H9 (cell line): ENCODE measurements at places on chromosomes 7 and 10. TPM values are rescaled to one million over a fixed set of nuclear protein-coding genes. Genes with fewer than 3 reads are reported as not detected.

RNLS gene
- total RNA-seq = 7.3 and 7.5 TPM in 2 replicates

PNLIP gene
- total RNA-seq = not detected in 2 replicates

ELN gene
- 0.37 and 0.55 TPM in 2 replicates for total RNA-seq

ZCWPW1 gene
- 1.1 and 1.3 TPM in 2 replicates for total RNA-seq

ASAH2 gene
- total RNA-seq = 4.6 and 5.9 TPM in 2 replicates

SLC26A3 gene
- total RNA-seq = not detected in 2 replicates

GRCh38 chr7:126449611-126450268, 803.0 kb downstream of the GRM8 start:
- H3K4me3 ChIP-seq = no peak overlapping the region
- no peak for DNase-seq
- H3K27me3 ChIP-seq = 0 out of 2 replicates have a peak, but pooled peaks cover 2% of the 10 kb centered on the region
- H3K27ac ChIP-seq = no peak overlapping the region

DNA sequence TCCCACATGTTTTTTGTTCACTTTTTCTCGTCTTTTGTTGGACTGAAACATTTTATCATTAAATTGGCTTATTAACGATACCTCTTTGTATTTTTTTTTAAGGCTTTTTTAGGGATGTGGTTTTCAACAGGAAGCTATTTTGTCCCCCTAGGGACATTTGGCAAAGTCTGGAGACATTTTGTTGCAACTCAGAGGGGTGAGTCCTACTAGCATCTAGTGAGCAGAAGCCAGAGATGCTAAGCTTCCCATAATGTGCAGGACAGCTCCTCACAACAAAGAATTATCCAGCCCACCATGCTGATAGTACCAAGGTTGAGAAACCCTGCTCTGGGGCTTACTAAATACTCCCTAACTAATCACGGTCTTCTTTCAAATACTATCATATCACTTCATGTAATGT, 63.2 kb downstream of the ATE1 start:
- no peak overlapping the region for H3K4me3 ChIP-seq
- no peak for DNase-seq
- H3K36me3 ChIP-seq = peaks cover 31% of the 10 kb centered on the region
- no peak overlapping the region for H3K27ac ChIP-seq
- H3K4me1 ChIP-seq = no peaks in the 10 kb centered on the region

DNA sequence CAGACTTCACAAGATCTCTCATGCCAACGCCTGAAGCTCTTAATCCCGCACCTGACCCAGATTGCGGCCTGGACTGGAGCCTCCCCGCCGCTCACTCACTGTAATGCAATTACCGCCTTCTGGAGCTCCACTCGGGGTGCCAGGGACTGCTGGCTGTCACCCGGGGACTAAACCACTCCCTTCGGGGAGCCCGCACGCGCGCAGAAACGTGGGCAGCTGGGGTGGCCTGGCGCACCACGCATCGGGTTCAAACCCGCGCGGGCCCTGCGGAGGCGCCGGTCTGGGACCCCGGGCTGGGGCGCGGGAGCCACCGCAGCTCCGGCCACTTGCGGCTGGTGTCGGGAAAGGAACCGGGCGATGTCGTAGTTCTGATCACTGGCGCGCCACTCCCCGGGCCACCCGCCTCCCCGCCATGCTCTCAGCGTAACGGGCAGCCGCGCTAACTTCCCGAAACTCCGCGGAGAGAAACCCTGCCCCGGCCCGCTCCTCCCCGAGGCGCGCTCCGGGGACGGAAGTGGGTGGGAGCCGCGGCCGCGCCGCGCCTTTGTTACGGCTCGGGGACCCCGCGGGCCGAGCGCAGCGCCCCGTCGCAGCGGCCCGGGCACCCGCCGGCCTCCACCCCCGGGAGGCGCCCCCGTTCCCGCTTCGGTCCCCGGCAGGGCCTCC, 100.3 kb upstream of the SVIL start:
- peaks cover 2% of the 10 kb centered on the region; the same call in 2 of the 3 replicates for H3K36me3 ChIP-seq
- no peak overlapping the region for H3K27ac ChIP-seq
- no peaks in the 10 kb centered on the region; the same call in 1 of the 2 replicates for H3K4me1 ChIP-seq
- H3K27me3 ChIP-seq = peaks cover 13% of the 10 kb centered on the region; the same call in 1 of the 2 replicates
- DNase-seq = peak; percentile 42
- peak overlapping the region; percentile 84 for H3K4me3 ChIP-seq

- no peak for DNase-seq
- H3K36me3 ChIP-seq = peaks cover 6% of the 10 kb centered on the region; the same call in 1 of the 2 replicates
- H3K4me1 ChIP-seq = no peaks in the 10 kb centered on the region
Observed at GRCh38 chr7:68147614-68148238, 1151.1 kb downstream of the TYW1 start.

- peaks cover 7% of the 10 kb centered on the region for H3K36me3 ChIP-seq
- no peak overlapping the region for H3K4me3 ChIP-seq
- no peaks in the 10 kb centered on the region for H3K27me3 ChIP-seq
- H3K27ac ChIP-seq = no peak overlapping the region
Observed at GRCh38 chr7:100545360-100546128, 6.5 kb downstream of the AGFG2 start.

GRCh38 chr10:73522263-73522662, 26.4 kb upstream of the PPP3CB start:
- no peaks in the 10 kb centered on the region for H3K4me1 ChIP-seq
- no peak overlapping the region for H3K4me3 ChIP-seq

DNA sequence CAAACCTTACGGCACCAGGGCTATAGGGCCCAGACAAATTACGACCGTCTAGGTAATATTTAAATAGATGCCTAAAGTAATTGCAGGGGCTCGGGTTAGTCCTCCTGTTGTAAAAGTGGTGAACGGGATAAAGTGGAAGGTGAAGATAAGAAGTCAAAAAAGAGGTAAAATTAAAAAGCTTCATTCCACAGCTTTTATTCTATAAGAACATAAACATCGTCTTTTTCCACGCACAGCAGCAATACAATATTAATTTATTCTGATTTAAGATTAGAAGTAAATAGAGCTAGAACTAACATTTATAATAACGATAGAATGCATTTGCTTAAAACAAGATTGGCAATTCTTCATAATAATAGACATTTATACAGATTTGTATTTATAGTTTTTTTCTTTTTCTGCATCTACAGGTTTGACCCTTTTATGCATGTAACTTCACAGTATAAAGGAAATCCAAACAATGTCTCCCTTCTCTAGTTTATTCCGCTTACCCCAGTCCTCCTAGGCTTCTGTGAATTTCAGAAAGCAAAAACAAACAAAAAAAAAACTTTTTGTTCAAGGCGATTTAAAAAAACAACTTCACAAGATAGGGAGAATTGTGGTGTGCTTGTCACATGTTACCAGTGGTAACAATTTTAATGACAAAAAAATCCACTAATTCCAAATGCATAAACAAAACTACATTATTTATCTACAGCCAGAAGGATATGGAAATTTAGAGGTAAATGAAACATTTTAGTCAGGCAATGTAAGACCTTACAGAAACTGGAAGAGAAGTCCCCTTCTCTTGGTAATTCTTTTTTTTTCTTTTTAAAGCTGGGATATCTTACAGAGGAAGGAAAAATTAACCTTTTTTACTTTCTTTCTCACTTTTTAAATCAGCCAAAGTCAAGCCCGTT, 3.4 kb downstream of the HOXA10 start:
- no peaks in the 10 kb centered on the region for H3K4me1 ChIP-seq
- no peak overlapping the region for H3K27ac ChIP-seq
- peaks cover 97% of the 10 kb centered on the region for H3K27me3 ChIP-seq
- no peak overlapping the region for H3K4me3 ChIP-seq
- DNase-seq = no peak

DNA sequence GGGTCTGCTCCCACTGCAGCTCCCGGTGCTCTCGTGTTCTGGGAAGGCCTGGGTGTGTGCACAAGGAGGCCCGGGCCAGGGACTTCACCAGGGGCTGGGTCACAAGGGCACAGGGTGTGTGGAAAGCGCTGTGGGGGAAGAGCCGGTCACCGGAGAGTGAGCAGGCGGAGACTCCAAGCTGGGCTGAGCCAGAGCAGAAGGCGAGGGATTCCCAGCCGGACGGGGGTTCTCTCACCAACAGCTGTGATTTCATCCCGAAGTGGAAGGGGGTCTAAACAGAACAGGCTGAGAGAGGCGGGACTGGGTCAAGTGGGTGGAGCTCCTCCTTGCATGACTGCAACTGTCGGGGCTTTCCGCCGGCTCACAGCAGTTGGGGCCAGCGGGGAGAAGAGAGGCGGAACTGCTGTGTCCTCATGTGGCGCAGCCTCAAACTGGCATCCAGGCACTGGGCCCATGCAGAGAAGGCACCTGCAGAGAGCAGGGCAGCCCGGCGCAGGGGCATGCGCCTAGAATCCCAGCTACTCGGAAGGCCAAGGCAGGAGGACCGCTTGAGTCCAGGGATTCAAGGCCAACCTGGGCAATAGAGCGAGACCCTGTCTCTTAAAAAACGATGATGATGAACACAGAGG, 7.6 kb upstream of the ORAI2 start:
- no peak overlapping the region for H3K4me3 ChIP-seq
- peak; percentile 54 for DNase-seq
- H3K27ac ChIP-seq = no peak overlapping the region

DNA sequence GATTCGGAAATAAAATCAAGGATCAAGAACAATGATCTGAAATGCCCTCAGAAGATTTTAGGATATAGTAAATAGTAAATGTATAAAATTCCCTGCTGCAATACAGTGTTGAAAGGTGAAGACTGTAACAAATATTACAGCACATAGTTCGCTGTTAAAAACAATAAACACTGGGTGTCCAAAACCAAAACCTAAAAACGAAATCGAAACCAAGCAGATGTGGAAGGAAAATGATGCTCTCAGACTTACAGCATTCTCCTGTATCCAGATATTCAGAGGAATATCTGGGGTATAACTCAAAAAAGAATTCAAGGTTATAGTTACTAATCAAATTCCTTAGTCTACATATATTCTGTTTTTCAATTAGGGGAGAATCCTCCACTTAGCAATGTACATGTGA, 708.1 kb upstream of the PCDH15 start:
- H3K27ac ChIP-seq = no peak overlapping the region
- H3K4me3 ChIP-seq = no peak overlapping the region
- no peaks in the 10 kb centered on the region for H3K36me3 ChIP-seq
- no peak for DNase-seq
- H3K4me1 ChIP-seq = no peaks in the 10 kb centered on the region
- H3K27me3 ChIP-seq = no peaks in the 10 kb centered on the region

GRCh38 chr10:2387261-2387660, 649.9 kb upstream of the ADARB2 start:
- no peak for DNase-seq
- H3K4me3 ChIP-seq = no peak overlapping the region
- H3K27me3 ChIP-seq = no peaks in the 10 kb centered on the region; the same call in 1 of the 2 replicates
- H3K4me1 ChIP-seq = no peaks in the 10 kb centered on the region
- H3K27ac ChIP-seq = no peak overlapping the region

- H3K36me3 ChIP-seq = peaks cover 2% of the 10 kb centered on the region; the same call in 1 of the 2 replicates
- no peak overlapping the region for H3K27ac ChIP-seq
- no peak overlapping the region for H3K4me3 ChIP-seq
- no peak for DNase-seq
Observed at GRCh38 chr7:97116308-97116707, 1.2 kb upstream of the SDHAF3 start.

DNA sequence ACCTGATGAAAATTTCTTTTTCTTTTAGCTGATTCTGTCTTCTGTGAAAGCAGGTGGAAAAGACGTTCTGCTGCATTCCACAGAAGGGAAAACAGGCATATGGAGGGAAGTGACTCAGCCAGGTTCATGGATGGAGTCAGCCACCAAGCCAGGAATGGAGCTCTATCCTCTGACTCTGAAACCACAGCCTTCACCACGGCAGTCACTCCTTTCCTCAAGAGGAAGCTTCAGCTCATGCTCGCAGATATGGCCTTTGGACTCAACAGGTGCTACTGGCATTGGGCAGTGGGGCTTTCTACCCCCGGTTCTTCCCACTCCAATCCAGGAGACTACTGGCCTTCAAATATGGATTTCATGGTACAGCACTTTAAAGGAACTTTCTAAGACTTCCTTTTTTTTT, 11.5 kb upstream of the PLAU start:
- 0 out of 2 replicates have a peak, but pooled peaks cover 3% of the 10 kb centered on the region for H3K4me1 ChIP-seq
- no peaks in the 10 kb centered on the region for H3K27me3 ChIP-seq
- no peaks in the 10 kb centered on the region for H3K36me3 ChIP-seq
- no peak for DNase-seq
- no peak overlapping the region for H3K27ac ChIP-seq
